ENCODE measurements at places on chromosomes 13 and 19.
A peak's percentile ranks its signal among the peaks of the same experiment; 100 is the strongest.

GRCh38 chr13:109058087-109058486 is 428.7 kb downstream of the MYO16 start:
- DNase-seq = no peak

GRCh38 chr13:110194451-110194850 is 112.5 kb downstream of the COL4A1 start:
- DNase-seq = no peak

DNA sequence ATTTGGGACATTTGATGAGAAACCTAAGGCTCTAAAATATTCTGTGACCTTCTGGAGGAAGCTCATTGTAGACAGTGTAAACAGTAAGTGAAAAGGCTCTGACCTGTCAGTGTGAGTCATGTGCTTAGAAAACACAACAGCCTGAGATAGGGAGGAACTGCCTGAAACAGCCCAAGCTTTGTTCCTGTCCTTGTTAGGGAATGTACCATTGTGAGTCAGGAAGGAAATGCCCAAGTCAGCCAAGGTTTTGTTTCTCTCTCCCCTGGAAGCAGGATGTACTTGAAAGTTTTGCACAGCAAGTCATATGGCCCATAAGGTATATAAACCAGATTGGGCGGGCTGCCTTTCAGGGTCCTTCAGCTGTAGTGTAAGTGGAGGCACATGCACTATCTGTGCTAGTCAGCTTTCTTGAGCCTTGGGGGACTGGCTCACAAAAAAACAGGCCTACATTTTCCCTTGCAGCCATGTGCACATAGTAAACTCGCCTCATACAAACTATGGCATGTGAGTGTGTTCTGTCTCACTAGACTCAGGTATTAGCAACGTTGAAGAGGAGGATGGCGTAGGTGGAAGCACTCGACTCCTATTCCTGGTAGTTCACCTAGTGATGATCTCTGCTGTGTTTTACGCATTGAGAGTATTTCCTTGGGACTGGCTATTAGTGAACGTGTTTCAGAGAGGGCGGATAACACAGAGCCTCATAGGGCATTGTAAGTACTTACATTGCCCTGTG is 141.2 kb upstream of the KLHL1 start:
- DNase-seq = no peak

DNA sequence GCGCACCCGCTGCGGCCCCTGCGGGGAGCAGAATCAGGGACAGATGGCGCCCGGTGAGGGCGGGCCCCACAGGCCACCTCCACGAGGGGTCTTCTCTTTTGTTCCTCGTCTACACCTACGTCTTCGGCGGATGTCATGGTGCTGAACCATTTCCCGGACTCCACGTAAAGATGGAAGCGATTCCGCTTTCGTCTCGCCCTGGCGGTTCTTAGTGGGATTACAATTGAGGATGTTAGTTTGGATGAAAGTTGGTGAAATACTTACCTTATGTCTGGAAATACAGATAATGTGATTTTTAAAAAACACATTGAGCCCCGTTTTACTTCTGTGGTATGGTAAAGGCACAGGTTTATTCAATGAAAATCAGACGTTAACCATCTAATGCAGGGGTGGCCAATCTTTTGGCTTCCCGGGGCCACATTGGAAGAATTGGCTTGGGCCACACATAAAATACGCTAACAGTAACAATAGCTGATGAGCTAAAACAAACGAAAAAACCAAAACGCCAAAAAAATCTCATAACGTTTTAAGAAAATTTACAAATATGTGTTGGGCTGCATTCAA is 1.4 kb upstream of the ZMYM5 start:
- peak; percentile 83 for DNase-seq

DNA sequence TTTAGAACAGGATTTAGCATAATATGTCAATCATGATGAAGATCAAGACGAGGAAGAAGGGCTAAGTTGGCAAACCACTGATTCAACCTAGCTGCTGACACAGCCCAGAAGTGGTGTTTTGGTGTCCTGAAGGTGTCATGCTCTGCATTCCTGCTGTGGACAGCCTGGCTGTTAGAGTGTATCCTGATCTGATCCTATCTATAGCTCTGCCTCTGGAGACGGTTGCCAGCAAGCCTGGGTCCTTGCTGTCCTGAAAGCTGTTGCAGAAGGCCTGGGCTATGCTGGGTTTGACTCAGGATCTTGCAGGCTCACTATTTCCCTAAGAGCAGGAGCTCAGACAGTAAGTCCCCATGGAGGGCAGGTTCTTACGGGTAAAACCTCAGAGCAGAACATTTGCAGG is 416.4 kb downstream of the TSHZ3 start:
- DNase-seq = no peak

- no peak for DNase-seq
These were observed 9.5 kb downstream of the NR2F6 start for GRCh38 chr19:17235971-17236777.
